Nephron progenitor cell (in vitro differentiated cells): ENCODE measurements at places on chromosomes 7 and 10.

GRCh38 chr10:103452506-103453230 is 498 bp upstream of the CALHM2 start:
- no peak for DNase-seq

GRCh38 chr7:99478464-99479440 is 6.1 kb downstream of the ZNF789 start:
- DNase-seq = no peak

DNA sequence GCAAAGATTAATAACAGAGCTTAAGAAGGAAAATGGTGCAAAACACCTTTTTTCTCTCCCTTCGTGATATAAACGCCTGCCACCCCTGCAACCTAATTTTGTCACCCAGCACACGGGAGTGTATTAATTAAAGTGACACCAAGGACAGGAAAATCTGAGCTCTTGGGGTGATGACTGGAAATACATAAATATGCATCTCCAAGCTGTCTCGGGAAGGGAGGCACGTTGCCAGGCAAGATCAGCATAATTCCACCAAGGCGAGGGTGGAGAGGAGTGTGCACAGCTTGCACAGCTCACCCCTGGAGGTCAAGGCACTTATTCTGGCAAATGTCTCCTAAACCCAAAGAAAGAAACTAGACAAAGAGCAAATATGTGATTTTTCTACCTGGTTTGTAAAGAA is 700.9 kb downstream of the GRID1 start:
- DNase-seq = no peak

- no peak for DNase-seq
Observed at GRCh38 chr10:87585565-87586514, 73.8 kb upstream of the PAPSS2 start.

DNA sequence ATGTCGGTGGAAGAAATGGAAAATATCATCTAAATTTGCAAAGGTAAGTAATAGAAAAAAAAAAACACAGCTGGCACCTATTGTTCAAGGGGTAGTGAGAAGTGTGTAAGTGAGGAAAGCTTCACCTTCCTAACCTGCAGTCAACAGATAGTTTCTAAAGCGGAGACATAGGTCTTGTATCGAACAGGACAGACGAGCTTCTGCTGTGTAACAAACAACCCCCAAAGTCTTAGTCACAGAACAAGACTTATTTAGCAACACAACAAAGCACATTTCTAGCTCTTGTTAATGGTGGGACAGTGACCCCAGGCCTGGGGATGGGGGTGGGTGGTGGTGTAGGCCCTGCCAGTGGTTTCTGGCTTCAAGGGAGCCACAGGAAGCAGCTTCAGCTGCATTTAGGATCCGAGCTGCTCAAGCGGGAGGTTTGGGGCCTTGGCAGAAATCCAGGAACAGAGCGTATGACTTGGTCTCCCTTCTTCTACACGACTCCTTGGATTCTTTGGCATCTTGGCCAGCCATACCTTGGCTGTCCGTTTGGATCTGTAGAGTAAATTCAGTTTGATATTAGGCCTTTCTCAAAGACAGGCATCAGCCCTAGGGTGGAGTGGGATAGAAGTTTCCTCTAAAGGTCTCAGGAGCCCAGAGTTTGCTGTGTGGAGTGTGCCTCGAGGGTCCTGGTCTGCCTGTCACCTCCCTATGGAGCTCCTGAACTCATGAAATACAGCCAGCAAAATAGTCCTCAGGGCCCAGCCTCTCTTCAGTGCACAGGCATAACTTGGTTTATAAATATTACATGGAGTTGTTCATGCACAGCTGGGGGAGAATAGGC is 56.9 kb upstream of the SHH start:
- no peak for DNase-seq

- DNase-seq = peak; percentile 59
Observed at GRCh38 chr7:1666823-1667565, 3.1 kb upstream of the ELFN1 start.

- DNase-seq = no peak
Observed at GRCh38 chr7:98618786-98619185, 1.7 kb downstream of the NPTX2 start.

DNA sequence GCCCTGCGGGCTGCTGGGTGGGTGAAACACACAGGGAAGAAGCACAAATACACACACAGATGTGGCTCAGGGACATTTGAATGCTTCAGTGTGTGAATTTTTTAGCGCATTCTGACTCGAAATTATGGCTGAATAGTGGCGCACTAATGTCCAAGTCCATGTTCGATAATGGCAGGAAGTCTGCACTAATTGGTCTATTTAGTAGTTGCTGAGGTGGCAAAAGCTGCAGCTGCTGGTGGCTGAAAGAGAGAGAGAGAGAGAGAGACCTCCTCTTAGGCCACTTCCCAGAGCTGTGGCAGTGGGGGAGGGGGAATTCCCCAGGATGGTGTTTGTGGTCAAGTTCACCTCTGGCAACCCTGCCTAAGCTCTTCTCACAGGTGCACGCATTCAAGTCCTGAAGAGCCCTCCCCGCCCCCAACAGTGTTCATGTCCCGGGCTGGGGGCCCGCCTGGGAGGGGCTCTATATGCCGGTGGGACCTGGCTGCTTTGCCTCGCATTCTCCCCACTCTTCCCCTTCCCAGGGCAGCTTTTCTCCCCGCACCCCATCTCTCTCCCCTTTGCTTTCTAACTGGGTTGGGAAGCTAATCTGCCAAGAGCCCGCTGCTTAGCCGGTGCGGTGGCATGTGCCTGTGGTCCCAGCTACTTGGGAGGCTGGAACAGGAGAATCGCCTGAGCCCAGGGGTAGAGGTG is 6.0 kb upstream of the MNX1 start:
- DNase-seq = no peak

DNA sequence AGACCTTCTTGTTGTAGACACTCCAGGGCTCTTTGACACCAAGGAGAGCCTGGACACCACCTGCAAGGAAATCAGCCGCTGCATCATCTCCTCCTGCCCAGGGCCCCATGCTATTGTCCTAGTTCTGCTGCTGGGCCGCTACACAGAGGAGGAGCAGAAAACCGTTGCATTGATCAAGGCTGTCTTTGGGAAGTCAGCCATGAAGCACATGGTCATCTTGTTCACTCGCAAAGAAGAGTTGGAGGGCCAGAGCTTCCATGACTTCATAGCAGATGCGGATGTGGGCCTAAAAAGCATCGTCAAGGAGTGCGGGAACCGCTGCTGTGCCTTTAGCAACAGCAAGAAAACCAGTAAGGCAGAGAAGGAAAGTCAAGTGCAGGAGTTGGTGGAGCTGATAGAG is 5.5 kb downstream of the GIMAP7 start:
- no peak for DNase-seq

GRCh38 chr7:16365177-16365576 is 56.2 kb downstream of the CRPPA start:
- DNase-seq = no peak

DNA sequence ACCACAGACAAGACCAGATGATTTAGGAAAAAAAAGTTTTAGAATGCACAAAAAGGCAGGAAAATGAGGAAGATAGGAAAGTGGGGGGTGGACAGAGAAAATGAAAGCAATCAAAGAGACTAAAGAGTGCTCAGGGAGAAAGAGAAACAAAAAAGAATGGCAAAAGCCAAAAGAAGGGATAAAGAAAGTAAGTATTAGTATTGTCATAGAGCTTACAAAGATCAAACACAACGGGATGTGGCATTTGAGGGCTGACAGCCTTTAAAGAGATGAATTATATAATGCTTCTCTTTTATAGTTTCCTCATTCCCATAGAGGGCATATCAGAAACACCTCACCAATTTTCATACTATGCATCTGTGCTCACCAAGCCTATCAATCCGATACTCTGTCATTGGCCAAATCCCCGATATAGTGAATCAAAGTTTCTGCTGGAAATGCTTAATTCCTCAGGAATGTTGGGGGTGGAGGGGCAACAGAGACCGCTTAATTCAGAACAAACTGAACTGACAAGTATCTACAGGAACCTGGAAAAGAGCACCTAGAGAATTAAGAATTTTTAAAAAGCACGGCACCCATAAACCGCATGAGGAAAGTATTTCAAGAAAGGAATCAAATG is 2.7 kb downstream of the COG5 start:
- no peak for DNase-seq

GRCh38 chr7:158740657-158741293 is 36.2 kb upstream of the NCAPG2 start:
- DNase-seq = no peak

- no peak for DNase-seq
Observed at GRCh38 chr10:17427201-17427600, 27.2 kb downstream of the ST8SIA6 start.
